Muscle of arm (tissue), 14 donors: ENCODE measurements at places on chromosomes 2 and 18. TPM values are rescaled to one million over a fixed set of nuclear protein-coding genes. Genes with fewer than 3 reads are reported as not detected.

DNA sequence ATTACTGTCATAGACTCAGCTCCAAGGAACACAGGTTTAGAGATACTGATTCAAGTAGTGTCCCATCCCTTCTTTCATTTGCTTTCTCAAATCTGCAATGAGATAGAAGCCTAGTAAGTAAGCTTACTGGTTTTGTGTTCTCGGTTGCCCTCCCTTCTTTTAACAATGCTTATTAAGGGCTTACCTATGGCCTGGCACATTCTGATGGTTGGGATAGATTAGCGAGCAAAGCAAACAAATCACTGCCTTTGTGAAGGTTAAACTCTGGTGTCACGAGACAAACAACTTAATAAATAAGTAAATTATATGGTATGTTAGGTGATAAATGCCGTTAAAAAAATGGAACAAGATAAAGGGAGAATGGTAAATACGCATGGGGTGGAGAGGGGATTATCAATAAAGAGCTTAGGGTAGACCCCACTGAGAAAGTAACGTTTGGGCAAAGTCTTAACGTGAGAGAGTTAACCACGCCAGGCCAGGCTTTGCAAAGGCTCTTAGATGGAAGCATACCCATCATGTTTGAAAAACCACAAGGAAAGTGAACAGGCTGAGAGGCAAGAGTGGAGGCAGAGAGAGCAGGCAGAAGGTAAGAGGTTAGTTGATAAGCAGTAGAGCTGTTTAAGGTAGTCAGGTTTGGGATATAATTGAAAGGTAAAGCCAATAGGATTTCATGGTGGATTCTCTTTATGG lies 31.0 kb downstream of the EIF2AK3 start:
- DNase-seq: no peak

- no peak for DNase-seq
Measured at GRCh38 chr2:45287045-45287444, 277.8 kb upstream of the SIX2 start.

DNA sequence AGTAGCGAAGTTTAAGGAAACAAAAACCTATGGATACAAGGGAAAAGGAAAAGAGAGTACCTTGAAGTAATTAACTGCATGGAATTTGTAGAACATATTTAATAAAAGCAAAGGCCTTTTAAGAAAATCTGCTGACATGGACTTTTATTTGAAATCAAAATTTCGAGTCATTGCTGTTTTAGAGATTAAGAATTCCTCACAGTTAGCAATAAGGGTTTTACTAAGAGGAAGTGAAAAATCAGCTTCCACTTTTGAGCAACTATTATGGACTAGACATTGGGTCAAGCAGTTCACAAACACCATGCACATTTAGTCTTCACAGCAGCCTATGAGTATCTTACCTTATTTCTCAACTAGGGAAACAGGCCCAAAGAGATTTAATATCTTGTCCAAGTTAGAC lies 876.3 kb downstream of the BCL11A start:
- no peak for DNase-seq

GRCh38 chr2:48870503-48870902 lies 115.0 kb upstream of the LHCGR start:
- DNase-seq: no peak

- DNase-seq: no peak
Measured at GRCh38 chr2:225274751-225275150, 124.8 kb upstream of the NYAP2 start.

XIRP2 gene
- 170 TPM for polyA plus RNA-seq
